ENCODE measurements at places on chromosomes 7 and 10.
A peak's percentile ranks its signal among the peaks of the same experiment; 100 is the strongest.

- DNase-seq: peak; percentile 84
Observed at GRCh38 chr10:59177031-59177797, 771 bp downstream of the PHYHIPL start.

- DNase-seq: no peak
Observed at GRCh38 chr10:35794703-35795102, 152.6 kb upstream of the FZD8 start.

GRCh38 chr10:89795840-89796239 lies 94.5 kb downstream of the KIF20B start:
- DNase-seq: no peak

GRCh38 chr10:49382826-49383225 lies 13.1 kb downstream of the DRGX start:
- no peak for DNase-seq

DNA sequence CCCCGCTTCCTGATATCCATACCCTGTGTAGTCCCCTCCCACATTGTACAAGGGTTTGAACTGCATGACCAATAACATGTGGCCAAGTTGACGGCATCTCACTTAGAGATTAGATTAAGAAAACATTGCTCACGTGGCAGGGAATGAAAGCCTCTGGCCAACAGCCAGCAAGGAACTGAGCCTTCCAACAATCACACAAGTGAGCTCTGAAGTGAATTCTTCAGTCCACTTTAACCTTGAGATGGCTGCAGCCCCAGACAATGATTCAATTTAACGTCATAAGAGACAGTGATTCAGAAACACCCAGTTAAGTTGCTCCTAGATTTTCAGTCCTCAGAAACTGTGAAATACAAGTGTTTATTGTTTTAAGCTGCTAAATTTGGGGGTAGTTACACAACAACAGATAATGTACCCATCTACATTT lies 165.9 kb upstream of the PLXNA4 start:
- no peak for DNase-seq

DNA sequence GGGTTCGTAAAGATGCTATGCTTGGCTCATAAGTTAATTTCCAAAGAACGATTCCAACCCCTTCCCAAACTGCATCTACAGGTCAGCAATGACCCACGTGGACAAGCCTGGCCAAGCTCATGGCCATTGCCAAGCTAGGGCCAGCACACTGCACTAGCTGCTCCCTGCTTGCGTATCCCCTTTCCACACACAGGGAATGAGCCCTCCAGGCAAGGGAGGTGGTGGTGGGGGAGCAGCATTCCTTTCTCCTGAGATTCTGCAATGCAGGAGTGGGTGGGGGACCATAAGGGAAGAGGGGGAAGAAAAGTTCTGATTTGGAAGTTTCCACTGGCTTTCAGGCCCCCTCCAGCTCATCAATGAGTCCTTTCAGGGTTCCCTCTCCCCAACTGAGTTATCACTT lies 56.0 kb downstream of the SH3PXD2A start:
- DNase-seq: no peak

- DNase-seq: no peak
Observed at GRCh38 chr10:61410353-61411070, 42.7 kb downstream of the TMEM26 start.

DNA sequence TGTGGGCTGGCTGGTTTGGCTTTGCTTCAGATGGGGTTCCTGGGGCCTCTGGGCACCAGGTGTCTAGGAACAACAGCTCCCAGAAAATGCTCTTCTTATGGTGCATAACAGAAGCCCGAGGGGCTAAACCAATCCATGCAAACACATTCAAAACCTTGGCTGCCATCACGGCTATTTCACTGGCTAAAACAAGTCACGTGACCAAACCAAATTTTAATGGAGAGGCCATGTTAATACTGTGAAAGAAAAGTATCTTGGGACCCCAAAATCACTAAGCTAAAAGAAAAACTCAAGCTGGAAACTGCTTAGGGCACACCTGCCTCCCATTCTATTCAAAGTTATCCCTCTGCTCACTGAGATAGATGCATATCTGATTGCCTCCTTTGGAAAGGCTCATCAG lies 19.1 kb upstream of the KCNK18 start:
- no peak for DNase-seq

- no peak for DNase-seq
Observed at GRCh38 chr10:121736315-121737130, 138.3 kb upstream of the FGFR2 start.

DNA sequence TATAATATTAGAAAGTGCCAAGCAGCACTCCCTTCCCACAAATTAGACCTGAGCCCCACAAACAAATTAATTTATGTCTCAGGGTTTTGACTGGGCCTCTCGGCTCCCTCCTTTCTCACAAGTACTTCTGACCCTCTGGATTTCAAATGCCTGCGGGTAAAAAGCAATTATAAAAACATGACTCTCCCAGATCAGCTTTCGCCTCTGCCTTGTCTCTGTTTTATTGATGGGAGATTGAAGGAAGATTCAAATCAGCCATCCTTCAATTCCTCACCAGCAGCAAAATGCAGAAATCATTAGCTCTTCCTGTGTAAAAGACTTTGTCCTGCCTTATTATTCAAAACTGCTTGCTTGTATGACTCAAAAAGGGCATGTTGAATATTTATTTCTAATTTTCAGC lies 453.7 kb upstream of the MKI67 start:
- no peak for DNase-seq

Measured in muscle of back (tissue), 13 donors.